Activated CD4-positive, alpha-beta T cell treated with anti-CD3 and anti-CD28 coated beads, Interleukin-2, amount 10 ng/mL, durations not matched to agents 7 days and 5 days (primary cell): ENCODE measurements at places on chromosomes 6 and 20. TPM values are rescaled to one million over a fixed set of nuclear protein-coding genes. Genes with fewer than 3 reads are reported as not detected.

PDE10A gene
- not detected for total RNA-seq

DNA sequence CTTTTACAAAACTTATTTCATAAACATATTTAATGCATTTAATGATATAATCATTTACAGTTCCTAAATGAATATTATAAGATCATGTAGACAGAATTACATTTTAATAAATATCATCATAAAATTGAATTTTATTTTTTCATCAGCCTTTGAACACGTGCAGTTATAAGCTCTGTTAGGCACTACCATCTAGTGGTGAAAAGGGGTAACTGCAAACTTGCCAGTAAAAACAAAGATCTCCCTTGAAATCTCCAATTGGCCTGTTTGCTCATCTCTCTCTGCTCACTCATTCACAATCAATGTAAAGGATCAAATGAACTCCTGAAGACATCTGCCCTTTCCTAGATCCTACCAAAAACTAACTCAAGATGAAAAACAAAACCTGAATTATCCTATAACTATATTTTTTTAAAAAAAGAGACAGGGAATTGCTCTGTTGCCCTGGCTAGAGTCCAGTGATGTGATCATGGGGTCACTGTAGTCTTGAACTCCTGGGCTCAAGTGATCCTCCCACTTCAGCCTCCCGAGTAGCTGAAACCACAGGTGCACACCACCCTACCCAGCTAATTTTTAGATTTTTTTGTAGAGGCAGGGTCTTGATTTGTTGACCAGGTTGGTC is 31.7 kb downstream of the SAMHD1 start:
- DNase-seq = peak; percentile 70

DNA sequence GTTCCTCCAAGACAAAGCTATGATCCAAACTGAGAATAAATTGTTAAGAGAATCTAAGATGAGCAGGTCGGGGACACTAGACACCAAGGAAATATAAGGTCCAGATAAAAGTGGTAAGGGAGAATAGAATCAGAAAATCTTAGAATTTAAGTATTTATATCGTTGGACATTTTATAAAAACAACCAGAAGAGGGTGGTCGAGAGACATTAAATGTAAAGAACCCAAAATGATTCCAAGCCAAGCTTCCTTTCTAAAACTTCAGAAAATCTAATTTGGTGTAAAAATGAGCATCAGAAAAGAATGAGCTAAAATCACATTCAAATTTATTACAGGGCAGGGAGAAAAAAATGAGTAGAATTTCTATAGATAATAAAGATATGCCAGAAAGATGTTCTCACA is 97.8 kb upstream of the OGFRL1 start:
- no peak for DNase-seq

MDFI gene
- not detected for total RNA-seq

GINS1 gene
- 28.8 TPM for total RNA-seq

- peak; percentile 26 for DNase-seq
These were observed 37.1 kb upstream of the B4GALT5 start for GRCh38 chr20:49750611-49751396.

- no peak for DNase-seq
These were observed 557.5 kb upstream of the NOX3 start for GRCh38 chr6:156013155-156013554.

KDM1B gene
- 8.9 TPM for total RNA-seq

DNA sequence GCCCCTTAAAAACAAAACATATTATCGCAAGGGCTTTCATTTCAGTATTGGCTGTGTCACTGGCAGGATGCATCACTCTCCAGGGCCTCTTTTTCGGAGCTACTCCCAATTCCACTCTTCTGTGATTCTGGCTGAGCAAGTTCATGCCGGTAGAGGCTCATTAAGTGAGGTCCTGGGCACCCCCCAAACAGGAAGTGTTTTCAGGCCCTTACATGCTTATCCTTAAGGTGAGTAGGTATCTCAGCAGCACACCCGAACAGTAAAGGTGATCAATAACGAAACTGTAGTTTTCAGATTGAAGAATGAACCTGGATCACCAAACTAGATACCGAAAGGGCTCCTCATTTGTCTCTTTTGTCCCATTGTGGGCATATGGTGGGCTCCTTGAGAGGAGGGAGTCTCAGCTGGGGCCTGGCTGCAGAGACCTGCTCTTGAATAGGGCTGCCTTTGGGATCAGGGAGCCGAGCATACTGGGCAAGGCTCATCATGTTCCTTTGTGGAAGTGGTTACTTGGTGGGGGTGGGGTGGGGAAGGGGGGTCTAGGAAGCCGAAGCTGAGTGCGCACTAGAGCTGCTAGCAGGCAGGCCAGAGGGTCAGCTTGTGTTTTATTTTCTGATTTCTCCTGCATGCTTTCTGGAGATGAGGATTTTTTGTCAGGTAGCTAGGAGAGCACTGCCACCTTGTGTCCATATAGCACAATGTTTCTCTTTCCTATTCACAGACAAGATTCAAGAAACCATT is 65.2 kb downstream of the CDS2 start:
- peak; percentile 57 for DNase-seq

DNA sequence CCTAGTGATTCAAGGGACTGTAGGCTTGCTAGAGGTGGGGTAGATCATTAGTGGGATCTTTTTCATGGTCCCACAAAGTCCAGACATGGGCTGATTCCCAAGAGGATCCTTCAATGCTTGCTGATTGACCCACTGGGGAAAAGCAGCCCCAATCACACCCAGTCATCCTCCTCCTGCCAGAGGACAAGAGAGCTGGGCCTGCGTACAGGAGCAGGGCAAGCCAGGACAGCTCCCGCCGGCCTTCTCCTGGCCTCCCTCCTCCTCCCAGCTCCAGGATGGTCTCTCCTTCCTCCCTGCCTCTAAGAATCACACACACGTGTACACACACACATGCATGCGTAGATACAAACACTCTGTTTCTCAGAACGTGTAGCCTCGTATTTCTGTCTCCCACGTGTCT is 27.0 kb downstream of the KCNK15 start:
- no peak for DNase-seq

- DNase-seq = no peak
These were observed 352.4 kb downstream of the LAMA2 start for GRCh38 chr6:129235167-129236000.

DNA sequence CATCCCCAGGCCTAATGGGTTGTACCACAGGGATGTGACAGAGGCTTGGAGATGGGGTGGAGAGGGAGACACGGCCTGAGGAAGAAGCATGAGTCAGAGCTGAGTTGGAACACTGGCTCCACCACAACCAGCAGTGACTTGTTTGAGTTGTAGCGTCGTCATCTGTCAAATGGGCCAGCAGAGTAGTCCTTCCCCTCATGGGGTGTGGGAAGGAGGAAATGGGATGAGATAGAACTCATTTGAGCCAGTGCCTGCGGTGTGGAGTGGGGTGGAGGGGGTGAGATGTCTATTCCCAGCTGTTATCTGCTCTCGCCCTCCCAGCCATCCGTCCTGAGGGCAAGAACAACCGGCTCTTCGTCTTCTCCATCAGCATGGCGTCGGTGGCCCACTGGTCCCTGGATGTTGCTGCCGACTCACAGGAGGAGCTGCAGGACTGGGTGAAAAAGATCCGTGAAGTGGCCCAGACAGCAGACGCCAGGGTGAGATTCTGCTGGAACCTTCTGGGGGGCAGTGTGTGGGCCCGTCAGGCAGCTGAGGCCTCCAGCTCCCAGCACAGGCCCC is 32.5 kb downstream of the PLCG1 start:
- DNase-seq = no peak

DNA sequence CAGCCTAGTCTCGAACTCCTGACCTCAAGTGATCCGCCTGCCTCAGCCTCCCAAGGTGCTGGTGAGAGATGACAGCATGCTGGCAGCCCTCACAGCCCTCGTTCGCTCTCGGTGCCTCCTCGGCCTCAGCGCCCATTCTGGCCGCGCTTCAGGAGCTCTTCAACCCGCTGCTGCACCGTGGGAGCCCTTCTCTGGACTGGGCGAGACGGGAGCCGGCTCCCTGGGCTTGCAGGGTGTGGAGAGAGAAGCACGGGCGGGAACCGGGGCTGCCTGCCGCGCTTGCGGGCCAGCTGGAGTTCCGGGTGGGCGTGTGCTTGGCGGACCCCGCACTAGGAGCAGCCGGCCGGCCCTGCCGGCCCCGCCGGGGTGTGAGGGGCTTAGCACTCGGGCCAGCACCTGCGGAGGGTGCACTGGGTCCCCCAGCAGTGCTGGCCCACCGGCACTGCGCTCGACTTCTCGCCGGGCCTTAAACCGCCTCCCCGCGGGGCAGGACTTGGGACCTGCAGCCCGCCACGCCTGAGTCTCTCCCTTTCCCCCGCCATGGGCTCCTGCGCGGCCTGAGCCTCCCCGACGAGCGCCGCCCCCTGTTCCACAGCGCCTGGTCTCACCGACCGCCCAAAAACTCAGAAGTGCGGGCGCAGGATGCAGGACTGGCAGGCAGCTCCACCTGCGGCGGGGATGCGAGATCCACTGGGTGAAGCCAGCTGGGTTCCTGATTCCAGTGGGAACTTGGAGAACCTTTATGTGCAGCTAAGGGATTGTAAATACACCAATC is 31.5 kb upstream of the RANBP9 start:
- no peak for DNase-seq

CUL9 gene
- total RNA-seq = 57.8 TPM

DNA sequence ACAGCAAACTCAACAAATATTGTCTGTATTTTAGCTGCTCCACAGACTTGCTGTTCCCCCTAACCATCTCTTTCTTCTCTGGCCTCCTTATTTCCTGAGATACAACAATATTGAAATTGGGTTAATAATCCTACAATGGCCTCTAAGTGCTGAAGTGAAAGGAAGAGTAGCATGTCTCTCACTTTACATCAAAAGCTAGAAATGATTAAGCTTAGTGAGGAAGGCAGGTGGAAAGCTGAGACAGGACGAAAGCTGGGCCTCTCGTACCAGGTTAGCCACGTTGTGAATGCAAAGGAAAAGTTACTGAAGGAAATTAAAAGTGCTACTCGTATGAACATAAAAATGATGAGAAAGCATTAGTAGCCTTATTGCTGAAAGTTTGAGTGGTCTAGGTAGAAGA is 63.8 kb downstream of the ELOVL5 start:
- no peak for DNase-seq

DNA sequence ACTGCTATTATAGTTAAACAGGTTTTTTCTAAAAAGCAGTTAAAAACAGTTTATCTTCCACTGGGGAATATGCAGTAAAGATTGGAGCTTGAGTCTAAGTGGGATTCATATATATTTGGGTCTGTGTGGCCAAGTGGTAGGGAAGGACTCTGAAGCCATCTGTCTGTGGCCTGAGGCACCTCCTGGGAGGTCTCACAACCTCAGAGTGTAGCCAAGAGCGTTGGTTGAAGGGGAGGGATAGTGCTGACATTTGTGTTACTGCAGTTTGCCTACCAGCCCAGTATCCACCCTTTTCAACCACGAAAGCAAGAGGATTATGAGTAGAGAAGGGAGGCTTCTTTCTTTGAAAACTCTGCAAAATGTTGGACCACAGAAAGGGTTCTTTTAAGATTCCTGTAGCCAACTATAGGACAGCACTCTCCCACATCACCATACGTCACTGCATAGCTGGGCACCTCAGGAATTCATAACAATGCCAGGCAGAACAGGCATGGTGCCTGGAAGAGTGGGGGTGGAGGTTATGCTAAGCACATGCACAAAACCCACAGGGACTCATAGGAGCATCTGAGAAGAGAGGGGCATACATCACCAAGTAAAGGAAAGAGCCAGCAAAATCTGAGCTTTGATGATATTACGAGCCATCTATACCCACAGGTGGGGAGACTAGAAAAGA is 90.5 kb upstream of the HEY2 start:
- DNase-seq = no peak

- peak; percentile 55 for DNase-seq
These were observed 67.4 kb downstream of the ALDH8A1 start for GRCh38 chr6:134882426-134883038.

DNA sequence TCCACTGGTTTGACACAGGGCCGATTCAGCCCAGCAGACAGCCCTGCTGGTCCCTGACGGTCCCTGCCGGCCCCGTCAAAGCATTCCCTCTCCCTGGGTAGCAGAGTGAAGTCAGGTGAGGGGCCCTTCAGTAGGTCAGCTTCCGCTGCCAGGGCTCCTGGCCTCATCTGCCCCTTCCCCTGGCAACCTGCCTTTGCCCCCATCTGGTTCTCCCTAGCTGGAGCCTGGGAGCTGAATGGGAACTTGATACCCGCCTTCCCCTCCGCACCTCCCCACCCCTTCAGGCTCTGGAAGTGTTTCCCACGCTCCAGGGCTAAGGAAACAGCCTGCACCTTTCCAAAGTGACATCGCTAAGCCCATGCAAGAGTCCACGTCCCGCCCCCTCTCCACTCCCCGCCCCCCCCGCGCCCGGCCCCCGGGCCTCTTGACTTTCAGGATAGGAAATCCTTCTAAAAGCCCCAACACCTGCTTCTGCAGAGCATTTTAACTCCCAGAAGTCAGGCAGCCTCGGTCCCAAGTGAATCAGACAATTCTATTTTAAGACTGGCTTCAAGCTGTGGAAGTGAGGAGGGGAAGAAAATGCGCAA is 53.3 kb downstream of the ISM1 start:
- no peak for DNase-seq

DNA sequence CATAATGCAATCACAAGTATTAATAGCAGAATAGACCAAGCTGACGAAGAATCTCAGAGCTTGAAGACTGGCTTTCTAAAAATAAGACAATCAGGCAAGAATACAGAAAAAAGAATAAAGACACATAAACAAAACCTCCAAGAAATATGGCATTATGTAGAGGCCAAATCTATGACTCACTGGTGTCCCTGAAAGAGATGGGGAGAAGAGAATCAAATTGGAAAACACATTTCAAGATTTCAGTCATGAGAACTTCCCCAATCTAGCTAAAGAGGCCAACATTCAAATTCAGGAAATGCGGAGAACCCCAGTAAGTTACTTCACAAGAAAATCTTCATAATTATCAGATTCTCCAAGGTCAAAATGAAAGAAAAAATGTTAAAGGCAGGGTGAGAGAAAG is 69.0 kb upstream of the PDE7B start:
- DNase-seq = no peak

MATN4 gene
- total RNA-seq = 0.25 TPM

- no peak for DNase-seq
These were observed 204.8 kb downstream of the TFAP2A start for GRCh38 chr6:10210052-10210451.

BCAS4 gene
- 10.6 TPM for total RNA-seq

PPP1R16B gene
- 63.6 TPM for total RNA-seq

- no peak for DNase-seq
These were observed 931.1 kb downstream of the C6orf118 start for GRCh38 chr6:164378330-164378729.

SLC22A23 gene
- 1.3 TPM for total RNA-seq

HLA-DOA gene
- total RNA-seq = 1.5 TPM

C20orf202 gene
- not detected for total RNA-seq

HUS1B gene
- total RNA-seq = 1.6 TPM

MED23 gene
- total RNA-seq = 33.4 TPM

WFDC5 gene
- not detected for total RNA-seq

GRCh38 chr20:23445596-23446217 is 6.2 kb downstream of the CSTL1 start:
- DNase-seq = no peak

- no peak for DNase-seq
These were observed 35.4 kb downstream of the ELOVL4 start for GRCh38 chr6:79911992-79912391.

GRCh38 chr6:162940426-162940825 is 212.7 kb downstream of the PACRG start:
- no peak for DNase-seq

- DNase-seq = peak; percentile 49
These were observed 195.5 kb downstream of the JARID2 start for GRCh38 chr6:15441215-15441868.

GRCh38 chr20:8361006-8361652 is 229.1 kb downstream of the PLCB1 start:
- no peak for DNase-seq

GRCh38 chr6:81892891-81893290 is 140.4 kb upstream of the TENT5A start:
- no peak for DNase-seq

- DNase-seq = no peak
These were observed 2.5 kb upstream of the HLA-DRA start for GRCh38 chr6:32436995-32437836.
